ENCODE measurements at places on chromosomes 13 and 19.
A peak's percentile ranks its signal among the peaks of the same experiment; 100 is the strongest.

DNA sequence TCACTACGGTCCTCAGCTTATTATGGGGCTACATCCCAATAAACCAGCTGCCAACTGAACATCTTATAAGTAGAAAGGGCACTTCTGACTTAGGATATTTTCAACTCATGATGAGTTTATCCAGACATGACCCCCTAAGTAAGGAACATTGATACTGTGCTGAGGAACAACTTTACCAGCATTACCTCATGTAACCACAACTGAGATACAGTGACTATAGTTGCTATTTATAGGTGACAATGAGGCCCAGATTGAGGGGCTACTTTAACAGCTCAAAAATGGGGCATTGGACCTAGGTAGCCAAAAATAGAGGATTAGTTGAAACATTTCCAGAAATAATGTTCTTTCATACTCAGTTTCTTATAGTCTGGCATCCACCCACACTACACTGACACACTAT, 26.8 kb downstream of the SKA3 start:
- DNase-seq, result no peak

GRCh38 chr13:41742917-41743552, 217.9 kb downstream of the VWA8 start:
- DNase-seq, result peak; percentile 1

DNA sequence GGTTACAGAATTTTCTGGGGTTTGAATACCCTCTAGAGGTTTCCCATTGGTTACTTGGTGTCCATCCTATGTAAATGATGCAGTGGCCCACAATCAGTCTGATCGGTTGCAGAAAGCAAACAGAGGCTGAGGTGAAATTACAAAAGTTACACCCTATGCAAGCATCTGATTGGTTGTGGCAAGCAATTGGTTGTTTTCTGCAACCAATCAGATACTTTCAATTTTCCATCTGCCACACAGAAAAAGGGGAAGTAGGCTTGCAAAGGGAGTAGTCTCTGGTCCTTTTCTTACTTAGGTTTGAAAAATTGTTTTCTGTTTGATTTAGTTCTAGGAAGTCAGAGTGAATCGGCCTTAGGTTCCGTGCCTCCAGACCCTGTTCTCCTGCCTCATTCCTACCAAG, 93.1 kb downstream of the WTIP start:
- DNase-seq, result no peak

GRCh38 chr13:73956795-73957408, 177.3 kb downstream of the KLF12 start:
- DNase-seq, result no peak

Data from PC-9 (cell line).